GM13976 (cell line): ENCODE measurements at places on chromosomes 12 and 14.

- DNase-seq: peak; percentile 58
These were observed 75.9 kb downstream of the DUSP16 start for GRCh38 chr12:12486661-12487240.

GRCh38 chr12:22046968-22047390, 961 bp downstream of the CMAS start:
- DNase-seq: no peak

DNA sequence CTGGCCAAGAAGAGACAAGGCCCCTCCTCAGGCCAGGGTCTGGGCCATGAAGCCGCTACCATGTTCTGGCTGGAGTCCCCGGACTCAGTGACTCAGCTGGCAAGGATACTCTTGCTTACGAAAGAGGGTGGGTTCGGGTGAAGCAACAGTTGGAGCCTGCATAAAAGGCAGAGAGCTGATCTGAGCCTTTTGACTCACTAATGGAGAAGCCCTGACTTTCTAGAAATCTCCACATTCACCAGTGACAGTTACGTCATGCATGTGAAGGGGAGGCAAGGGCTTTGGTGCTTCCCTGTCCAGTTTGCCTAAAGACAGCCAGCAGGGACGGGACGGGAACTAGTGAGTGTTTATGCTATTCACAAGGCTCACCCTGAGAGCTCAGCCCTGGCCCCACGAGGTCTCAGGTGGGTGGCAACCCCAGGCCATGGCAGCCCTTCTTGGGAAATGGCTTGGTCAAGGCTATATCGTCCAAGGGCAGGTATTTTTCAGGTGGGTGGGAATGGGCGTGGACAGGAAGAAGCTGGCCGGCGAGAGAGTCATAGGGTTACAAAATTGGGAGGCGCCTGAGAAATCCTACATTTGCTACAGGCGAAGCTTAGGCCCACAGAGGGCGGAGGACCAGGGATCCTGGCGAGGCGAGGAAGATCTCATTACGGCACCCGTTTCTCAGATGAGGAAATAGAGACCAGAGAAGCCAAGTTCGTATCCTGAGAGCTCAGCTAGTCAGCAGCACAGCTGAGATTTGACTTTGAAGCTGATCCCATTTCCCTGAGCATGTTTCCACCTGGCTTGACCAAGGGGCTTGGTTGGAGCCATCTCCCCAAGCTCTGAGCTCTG, 314.6 kb downstream of the BCL11B start:
- no peak for DNase-seq

DNA sequence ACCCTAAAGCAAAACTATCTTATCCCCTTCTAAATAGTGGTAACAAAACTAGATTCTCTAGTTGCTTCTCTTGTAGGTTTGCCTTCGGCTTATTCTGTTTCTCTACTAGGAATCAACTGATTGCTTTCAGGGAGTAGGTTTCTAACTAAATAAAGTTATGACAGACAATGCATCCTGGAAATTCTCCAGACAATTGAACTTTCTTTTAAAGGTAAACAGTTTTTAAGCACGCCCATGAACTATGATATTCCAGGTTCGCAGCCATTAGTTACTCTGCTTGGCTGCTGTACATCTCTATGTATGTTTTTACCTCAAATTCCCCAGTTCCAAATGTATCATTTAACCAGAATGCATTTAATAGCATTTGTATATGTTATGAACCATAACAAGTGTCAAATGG, 23.9 kb downstream of the EIF2S3B start:
- DNase-seq: no peak

DNA sequence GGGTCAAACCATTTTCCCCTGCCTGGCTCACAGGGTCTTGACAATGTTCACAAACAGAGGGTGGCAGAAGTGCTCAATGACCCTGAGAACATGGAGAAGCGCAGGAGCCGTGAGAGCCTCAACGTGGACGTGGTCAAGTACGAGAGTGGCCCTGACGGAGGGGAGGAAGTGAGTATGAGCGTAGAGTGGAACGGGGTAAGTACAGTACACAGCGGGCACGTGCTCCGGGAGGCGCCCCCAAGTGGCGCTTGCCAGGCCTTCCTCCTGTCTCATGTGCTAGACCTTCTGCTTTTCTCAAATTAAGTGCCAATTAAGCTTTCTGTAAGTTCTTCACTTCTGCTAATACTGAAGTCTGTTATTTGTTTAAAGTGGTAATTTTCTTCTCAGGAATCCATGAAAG, 35.9 kb downstream of the XRCC3 start:
- peak; percentile 82 for DNase-seq

- DNase-seq: no peak
These were observed 36.6 kb downstream of the GPR135 start for GRCh38 chr14:59428581-59429012.

DNA sequence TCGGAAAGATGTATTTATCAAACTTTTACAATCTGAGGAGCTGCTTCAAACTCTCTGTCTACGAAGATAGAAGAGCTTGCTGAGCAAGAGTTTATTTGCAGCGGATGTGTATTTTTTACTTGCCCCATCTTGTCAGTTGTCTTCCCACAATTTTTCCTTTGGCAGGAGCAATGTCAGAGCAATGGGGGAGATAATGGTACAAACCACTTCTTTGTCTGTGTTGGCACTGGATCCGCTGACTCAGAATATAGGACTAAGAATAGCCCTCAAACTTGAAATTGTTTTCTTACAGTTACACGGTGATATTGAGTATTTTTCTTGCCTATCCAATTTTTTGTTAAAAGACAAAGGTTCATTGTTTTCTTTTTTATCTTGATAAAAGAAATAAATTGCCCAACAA, 27.6 kb downstream of the HELB start:
- no peak for DNase-seq

- DNase-seq: peak; percentile 90
These were observed 69.6 kb downstream of the MOK start for GRCh38 chr14:102235275-102235897.

- no peak for DNase-seq
These were observed 492.2 kb upstream of the CCDC196 start for GRCh38 chr14:65993996-65994395.

DNA sequence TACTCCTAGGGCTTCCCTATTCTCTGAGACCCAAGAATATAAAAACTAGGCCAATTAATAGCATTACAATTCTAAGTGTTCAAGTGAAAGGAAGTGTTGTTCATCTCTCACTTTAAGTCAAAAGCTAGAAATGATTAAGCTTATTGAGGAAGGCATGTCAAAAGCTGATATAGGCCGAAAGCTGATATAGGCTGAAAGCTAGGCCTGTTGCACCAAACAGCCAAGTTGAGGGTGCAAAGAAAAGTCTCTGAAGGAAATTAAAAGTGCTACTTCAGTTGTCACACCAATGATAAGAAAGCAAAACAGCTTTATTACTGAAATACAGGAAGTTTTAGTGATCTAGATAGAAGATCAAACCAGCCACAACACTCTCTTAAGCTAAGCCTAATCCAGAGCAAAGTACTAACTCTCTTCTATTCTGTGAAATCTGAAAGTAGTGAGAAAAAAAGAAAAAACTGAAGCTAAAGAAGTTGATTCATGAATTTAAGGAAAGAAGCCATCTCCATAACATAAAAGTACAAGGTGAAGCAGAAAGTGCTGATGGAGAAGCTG, 68.9 kb downstream of the SLC6A15 start:
- DNase-seq: no peak

DNA sequence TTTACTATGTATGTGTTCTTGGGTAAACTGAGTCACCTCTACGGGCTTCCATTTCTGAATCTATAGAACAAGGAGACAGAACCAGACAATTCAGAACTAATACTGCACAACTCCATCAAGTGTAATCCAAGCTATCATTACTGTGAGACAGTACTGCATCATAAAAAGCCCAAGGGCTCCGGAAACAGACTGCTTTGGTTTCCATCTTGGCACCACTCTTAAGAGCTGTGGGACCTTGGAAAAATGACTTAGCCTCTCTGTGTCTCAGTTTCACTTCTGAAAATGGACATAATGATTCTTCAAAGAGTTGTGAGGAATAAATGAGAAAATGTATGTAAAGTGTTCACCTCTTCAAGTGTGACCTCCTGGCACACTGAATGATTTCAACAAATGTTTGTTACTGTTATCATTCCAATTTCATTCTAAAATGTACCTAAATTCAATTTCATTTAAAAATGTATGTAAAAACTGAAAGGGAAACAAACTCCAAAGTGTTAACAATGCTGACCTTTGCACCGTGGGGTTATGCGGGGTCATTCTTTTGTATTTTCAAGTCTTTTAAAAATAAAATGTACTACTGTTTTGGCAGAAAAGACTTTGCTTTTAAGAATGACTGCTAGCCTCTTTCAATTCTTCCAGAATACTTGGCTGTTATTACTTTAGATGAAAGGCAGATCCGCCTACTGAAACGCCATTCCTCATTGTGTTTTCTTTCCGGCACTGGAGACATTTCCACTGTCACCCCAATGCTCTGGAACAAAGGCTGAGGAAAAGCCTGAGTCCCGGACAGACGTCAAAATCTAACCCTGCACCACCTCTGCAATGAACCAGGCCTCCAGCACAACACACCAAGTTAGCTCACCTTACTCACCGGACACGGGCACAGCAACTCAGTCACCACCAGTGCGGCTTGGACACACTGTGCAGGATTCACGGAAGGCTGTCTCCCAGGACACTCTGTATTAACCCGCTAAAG, 62.8 kb downstream of the TMCC3 start:
- DNase-seq: no peak

- no peak for DNase-seq
These were observed 37.6 kb downstream of the TMEM116 start for GRCh38 chr12:111975161-111975931.

DNA sequence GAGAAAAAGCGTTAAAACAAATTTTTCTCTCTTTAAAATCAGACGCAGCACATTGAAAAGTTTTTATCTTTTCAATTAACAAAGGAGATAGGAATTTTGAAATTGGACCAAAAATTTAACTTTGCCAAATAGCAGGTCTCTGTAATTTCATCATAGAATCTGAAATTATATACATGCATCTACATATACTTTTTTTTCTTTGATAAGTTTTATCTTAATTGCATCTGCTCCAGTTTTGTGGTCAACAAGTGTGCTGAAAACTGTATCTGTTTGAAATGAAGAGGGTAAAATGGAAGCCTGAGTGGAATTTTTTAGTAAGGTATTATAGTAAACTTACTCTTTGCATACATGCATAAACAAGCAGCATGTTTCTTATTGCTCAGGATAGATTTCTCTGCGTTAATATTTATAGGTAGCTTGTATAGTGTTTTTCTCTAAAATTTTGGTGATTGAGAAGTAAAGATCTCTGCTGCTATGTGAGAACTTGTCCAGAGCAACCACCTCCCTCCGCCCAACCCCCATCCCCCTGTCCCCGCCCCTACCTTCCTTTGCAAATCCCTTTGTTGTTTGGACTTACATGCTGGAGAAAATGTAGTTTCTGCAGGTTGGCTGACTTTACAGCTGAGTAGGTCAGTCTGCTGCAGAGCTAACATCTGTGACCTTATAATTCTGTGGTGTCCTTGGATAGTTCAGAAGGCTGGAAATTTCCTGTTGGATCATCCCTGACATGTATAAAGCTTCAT, 64.6 kb downstream of the VRK1 start:
- no peak for DNase-seq

DNA sequence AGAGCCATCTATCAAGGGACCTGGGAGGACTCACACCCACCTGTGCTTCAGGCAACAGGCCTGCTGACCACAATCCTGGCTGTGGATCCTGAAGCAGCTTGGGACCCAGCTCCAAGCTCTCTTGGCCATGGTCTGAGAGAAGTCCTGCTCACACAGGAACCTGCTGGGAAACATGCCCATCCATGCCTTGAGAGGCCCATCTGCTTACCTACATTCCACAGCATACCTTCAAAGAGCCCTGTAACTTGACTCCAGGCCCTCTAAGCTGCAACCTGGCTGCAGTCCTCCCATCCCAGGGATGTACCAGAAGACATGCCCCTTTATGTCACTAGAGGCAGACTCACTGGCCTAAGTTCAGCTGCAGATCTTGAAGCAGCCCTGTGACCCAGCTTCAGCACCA, 61.7 kb upstream of the AMIGO2 start:
- no peak for DNase-seq

- no peak for DNase-seq
These were observed 24.0 kb upstream of the KRT78 start for GRCh38 chr12:52872644-52873389.

DNA sequence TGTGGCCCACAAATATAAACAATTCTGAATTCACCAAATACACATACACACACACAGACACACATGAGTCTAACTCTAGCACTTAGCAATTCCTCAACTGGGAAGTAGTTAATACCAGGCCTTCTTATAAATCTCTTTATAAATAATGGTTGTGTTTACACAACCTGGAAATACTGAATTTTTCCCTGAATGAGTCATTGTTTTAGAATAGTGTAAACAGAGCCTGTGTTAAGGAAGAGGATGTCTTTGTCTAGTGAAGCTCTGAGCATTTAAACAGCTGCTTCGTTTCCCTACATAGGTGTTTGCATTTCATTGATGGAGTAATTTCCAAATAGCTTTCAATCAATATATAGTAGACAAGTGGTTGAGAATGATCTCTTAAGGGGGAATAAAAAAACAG, 218.8 kb downstream of the BTG1 start:
- DNase-seq: no peak
